Airway epithelial cell (primary cell): ENCODE measurements at places on chromosomes 5 and 9. TPM values are rescaled to one million over a fixed set of nuclear protein-coding genes. Genes with fewer than 3 reads are reported as not detected.

The GABRA6 gene
- total RNA-seq, result not detected in 2 replicates

The FBN2 gene
- total RNA-seq, result 28.7 and 40.0 TPM in 2 replicates

The SPAG8 gene
- not detected in 2 replicates for total RNA-seq

The SH2D3C gene
- total RNA-seq, result 0.21 TPM in 1 of 2 replicates, not detected in the other

The DNAH5 gene
- 0.42 and 2.2 TPM in 2 replicates for total RNA-seq

The PJA2 gene
- total RNA-seq, result 32.6 and 37.5 TPM in 2 replicates

The PCDHGA7 gene
- 0.92 and 1.2 TPM in 2 replicates for total RNA-seq

The MELK gene
- total RNA-seq, result 26.9 and 34.1 TPM in 2 replicates

The WNT8A gene
- not detected in 2 replicates for total RNA-seq

The ZNF454 gene
- total RNA-seq, result 0.51 and 1.1 TPM in 2 replicates

The SLC34A3 gene
- 0.14 TPM in 1 of 2 replicates, not detected in the other for total RNA-seq

The GRIN3A gene
- not detected in 2 replicates for total RNA-seq

The ABLIM3 gene
- 7.6 and 7.7 TPM in 2 replicates for total RNA-seq

The IFNK gene
- total RNA-seq, result not detected in 2 replicates

The SLC6A18 gene
- total RNA-seq, result not detected in 2 replicates

The THBS4 gene
- total RNA-seq, result 0.19 and 0.42 TPM in 2 replicates

The ENTPD8 gene
- not detected in 2 replicates for total RNA-seq

The PCDHGB1 gene
- total RNA-seq, result 0.07 TPM in 1 of 2 replicates, not detected in the other

The TRPM6 gene
- 0.14 and 0.28 TPM in 2 replicates for total RNA-seq

The MAMDC4 gene
- total RNA-seq, result 0.74 and 1.4 TPM in 2 replicates

The TICAM2 gene
- 0.56 and 1.1 TPM in 2 replicates for total RNA-seq

The TAF11L5 gene
- total RNA-seq, result not detected in 2 replicates

The PITX1 gene
- total RNA-seq, result 151 and 181 TPM in 2 replicates

The PCDHA7 gene
- total RNA-seq, result not detected in 2 replicates

The ARAP3 gene
- 6.9 and 11.6 TPM in 2 replicates for total RNA-seq

The OTULINL gene
- 0.79 and 0.99 TPM in 2 replicates for total RNA-seq
